CD4-positive, alpha-beta memory T cell (primary cell): ENCODE measurements at places on chromosomes 16 and 17. TPM values are rescaled to one million over a fixed set of nuclear protein-coding genes. Genes with fewer than 3 reads are reported as not detected.

GRCh38 chr17:19703106-19703827 lies 13.1 kb downstream of the SLC47A2 start:
- DNase-seq, result no peak

The RNF222 gene
- total RNA-seq, result 0.17 TPM

- no peak for DNase-seq
These were observed 93.8 kb downstream of the GRIN2A start for GRCh38 chr16:10088380-10088793.

GRCh38 chr17:75877752-75878173 lies 618 bp downstream of the TRIM47 start:
- peak; percentile 75 for DNase-seq

DNA sequence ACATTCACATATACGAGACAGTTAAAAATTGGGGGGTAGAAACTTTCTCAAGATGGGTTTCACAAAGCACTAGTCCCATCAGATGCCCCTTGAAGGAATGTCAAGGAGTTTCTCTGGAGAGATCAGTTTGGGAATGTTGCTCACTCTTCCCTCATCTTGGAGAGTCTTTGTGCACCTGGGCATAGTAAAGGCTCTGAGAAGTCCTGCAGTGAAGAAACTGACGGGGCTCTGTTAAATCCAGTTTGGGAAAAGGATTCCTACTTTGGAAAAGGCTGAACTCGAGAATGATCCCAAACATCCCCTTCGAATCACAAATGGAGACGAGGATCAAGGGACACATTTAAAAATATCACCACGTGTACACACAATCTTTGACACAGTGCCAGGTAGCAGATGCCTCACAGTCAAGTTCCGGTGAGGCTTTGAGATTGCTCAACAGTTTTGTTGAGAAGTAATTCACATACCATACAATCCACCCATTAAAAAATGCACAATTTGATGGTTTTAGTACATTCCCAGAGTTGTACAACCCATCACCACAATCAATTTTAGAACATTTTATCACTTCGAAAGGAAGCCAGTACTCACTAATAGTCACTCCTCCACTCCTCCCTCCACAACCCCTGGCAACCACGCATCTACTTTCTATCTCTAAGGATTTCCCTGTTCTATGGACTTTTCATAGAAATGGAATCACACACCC lies 203.4 kb upstream of the FOXF1 start:
- DNase-seq, result no peak

GRCh38 chr17:7133424-7133823 lies 18.8 kb upstream of the ASGR2 start:
- peak; percentile 36 for DNase-seq
